ENCODE measurements at places on chromosomes 13 and 19. TPM values are rescaled to one million over a fixed set of nuclear protein-coding genes. Genes with fewer than 3 reads are reported as not detected.
A peak's percentile ranks its signal among the peaks of the same experiment; 100 is the strongest.

GRCh38 chr19:45897261-45897812 lies 5.1 kb downstream of the MYPOP start:
- DNase-seq: no peak

- DNase-seq: no peak
Measured at GRCh38 chr19:50516964-50517703, 3.4 kb upstream of the ASPDH start.

Gene PGPEP1
- 42.0 TPM for total RNA-seq

DNA sequence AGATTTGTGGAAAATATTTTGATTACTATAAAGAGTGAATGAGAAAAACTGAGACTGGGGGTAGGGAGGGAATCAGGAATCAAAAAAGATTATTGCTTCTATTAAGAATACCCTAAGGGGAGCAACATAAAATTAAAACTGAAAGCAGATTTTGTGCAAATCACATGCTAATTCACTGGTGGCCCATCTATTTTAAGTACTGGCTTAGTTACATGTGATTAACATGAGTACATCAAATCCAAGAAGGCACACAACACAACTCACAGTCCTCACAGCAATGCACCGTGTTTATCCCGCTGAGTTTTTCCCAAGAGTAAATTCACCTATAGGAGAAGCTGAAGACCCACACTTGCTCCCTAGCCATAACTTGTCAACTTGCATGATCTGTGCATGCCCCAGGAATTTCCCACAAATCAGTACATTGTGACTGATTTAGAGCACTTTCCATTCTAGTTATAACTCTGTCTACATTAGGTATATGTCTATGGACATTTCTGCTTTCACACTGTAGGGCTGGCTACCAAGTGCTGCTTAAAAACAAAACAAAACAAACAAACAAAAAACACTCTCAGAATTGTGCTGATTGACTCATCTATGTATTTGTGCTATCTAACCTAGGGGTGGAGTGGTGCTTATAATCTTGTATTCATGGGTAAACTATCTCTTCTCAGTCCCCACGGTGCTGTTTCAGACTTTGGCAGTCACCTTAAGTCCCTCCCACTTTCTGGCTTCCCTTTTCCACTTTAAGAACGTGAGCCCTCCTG lies 24.3 kb downstream of the AMER2 start:
- DNase-seq: no peak

- DNase-seq: no peak
Measured at GRCh38 chr13:51518827-51519226, 65.4 kb upstream of the WDFY2 start.

GRCh38 chr13:100098445-100099116 lies 9.7 kb downstream of the PCCA start:
- no peak for DNase-seq

Gene CAMSAP3
- 27.8 TPM for total RNA-seq

GRCh38 chr19:10471909-10472308 lies 31.2 kb downstream of the KEAP1 start:
- DNase-seq: no peak

DNA sequence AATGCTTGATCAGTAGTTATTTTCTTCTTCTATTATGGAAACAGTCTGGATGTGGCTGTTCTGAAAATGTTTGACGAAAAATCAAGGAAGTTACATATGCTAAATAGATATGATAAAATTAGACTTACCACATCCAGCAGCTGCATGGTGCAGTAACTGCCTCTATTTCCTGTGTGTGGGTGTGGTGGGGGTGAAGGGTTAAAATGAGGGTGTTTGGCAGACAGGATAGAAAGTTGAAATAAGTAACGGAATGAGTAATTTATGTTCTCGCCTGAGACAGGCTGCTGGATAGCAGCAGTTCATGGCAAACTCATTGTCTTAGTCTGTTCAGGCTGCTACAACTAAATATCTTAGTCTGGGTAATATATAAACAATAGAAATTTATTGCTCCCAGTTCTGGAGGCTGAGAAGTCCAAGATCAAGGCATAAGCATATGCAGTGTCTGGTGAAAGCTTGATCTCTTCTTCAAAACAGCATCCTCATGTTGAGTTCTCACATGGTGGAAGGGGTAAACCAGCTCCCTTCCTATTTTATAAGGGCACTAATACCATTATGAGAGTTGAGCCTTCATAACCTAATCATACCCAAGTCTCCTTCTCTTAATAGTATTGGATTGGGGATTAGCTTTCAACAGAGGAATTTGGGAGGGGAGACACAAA lies 1248.9 kb downstream of the SLITRK5 start:
- no peak for DNase-seq

Gene ATP4B
- not detected for total RNA-seq

- no peak for DNase-seq
Measured at GRCh38 chr13:42539670-42540069, 34.3 kb upstream of the TNFSF11 start.

- DNase-seq: no peak
Measured at GRCh38 chr19:38470788-38471480, 37.4 kb downstream of the RYR1 start.

DNA sequence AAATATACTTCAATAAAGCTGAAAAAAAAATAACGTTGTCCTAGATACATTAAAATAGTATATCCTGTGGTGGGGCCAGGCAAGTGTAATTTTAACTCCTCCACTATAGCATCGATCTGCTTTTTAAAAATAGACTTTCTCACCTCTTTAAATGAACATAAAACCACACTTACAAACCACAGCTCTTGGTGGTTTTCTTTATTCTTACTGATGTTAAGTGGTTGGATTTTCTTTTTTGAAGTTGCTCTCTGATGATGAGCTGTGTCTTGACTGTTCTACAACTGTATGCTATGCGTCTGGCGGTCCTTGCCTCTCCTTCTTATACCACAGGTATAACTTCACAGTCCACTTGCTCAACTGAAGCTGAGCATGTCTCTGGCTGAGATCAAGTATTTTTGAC lies 721.5 kb upstream of the KLHL1 start:
- DNase-seq: no peak

Gene ANGPTL4
- total RNA-seq: not detected

DNA sequence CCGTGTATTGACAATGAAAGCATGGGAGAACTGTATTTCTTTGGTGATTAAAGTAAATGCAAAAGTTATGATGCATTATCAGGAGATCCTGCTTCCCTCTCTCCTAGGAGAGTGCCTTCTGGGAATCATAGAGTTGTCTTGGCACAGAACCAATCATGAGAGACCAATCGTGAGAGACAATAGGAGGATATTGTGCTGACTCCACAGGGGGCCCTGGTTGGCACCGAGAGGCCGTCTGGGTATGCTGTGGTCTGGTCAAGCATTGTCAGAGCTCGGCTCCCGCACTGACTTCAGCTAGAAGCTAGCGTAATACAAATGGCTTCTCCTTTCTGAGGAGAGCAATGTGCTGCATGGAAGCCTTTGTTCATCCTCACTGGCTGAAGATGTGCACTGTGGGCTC lies 131.5 kb upstream of the GJB6 start:
- DNase-seq: no peak

DNA sequence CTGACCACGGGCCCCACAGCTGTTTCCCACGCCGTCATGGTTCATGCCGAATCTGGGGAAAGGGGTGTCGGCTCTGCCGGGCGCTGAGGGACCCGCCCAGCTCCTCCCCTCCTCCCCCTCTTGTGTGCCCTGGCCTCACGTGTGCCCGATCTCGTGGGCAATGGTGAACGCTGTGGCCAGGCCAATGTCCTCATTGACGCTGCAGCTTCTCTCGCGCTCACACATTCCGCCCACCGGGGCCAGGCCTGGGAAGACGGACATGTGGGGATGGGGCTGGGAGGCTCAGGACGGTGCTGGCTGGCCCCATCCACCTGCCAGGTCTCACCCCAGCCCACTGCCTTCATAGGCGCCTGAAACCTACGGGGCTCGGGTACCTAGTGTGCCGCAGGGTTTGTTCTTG lies 14.3 kb downstream of the ADAMTS10 start:
- no peak for DNase-seq

Gene MEIOSIN
- total RNA-seq: not detected

DNA sequence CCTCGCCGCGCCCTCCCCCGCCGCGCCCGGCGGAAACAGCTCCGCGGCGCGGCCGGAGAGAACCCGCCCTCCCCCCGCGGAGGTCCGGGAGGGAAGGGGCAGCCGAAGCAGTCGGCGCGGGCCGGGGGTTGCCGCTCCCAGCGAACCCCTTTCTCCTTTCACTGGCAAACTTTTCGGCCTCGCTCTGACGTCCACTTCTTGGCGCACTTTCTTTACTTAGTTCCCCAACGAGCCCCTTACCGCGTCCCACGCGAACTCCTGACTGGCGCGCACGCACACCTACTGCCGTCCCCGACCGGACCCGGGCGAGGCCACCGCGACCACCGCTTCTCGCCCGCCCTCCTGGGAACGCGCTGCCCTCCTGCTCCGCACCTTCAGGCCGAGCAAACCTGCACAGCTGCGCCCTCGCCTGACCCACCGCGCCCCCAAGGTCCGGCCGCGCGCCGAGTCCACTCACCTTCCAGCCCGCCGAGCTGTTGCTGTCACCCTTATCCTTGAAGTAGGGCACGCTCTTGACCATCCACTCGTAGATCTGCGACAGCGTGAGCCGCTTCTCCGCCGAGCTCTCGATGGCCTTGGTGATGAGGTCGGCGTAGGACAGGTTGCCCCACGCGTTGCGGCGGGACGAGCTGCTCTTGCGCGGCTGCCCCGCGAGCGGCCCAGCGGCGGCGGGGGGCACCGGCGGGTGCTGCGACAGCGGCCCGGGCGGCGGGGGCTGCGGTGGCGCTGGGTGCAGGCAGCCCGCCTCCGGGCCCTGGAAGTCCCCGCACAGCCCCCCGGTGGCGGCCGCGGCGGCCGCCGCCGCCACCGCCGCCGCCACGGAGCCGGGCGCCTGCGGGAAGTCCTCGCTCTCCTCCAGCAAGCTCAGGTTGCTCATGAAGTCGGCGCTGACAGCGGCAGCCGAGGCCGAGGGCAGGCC lies 1.1 kb downstream of the FOXO1 start:
- DNase-seq: peak; percentile 17

DNA sequence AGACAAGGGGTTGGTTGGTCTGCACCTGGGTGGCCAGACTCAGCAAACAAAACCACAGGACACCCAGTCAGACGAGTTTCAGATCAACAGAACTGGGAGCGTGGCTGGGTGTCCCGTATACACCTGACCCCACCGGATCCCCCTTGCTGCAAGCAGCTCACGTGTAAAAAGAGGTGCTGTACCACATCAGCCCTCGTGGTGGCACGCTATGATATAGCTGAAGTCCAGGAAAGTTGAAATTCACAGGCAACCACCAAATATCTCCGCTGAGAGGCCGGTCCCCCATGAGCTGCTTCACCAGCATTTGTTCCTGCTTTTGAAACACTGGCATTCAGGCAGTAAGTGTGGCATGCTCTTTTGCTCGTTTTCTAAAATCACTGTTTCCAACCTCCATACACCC lies 92.3 kb downstream of the TUBA3C start:
- peak; percentile 2 for DNase-seq

DNA sequence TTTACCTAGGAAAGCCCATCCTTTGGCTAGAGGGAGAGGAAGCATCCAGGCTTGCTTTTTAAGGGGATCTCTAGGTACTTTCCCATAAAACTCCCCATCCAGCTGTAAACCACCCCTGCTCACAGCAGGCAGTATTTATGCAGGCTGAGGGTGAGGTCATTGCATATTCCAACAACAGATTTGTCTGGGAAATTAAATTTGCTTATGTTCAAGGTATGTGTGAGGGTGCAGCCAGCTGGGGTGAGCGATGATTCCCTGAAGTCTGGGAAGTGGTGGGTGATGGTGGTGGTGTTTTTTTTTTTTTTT lies 96.3 kb upstream of the C1QTNF9B start:
- no peak for DNase-seq

Gene STAP2
- 29.8 TPM for total RNA-seq

Gene WDR87
- total RNA-seq: not detected

DNA sequence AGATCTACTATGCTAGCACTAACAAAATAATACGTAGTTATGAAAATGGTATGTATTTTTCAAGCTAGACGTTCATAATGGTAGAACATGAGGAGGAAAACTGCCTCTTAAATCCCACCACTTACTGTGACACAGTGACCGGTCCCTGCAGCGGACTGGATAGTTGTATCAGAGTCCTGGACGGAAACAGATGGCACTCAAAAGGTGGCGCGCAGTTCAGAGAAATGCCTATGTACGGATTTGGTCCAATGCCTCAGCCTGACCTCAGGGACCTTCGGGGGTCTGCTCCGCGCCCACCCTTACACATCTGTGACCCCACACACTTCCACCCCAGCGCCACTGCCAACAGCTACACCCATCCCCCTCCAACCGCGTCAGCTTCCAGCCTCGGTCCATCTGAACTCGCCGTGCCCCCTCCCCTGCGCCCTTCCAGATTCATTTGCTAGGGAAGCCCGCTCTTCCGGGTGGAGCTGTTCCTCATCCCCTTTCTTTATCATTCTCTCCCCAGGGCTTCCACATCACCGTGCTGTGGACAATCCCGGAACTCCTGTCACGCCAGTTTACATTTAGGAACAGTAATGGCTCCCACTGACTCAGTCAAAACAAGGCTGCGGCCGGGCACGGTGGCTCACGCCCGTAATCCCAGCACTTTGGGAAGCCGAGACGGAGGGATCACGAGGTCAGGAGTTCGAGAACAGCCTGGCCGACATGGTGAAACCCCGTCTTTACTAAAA lies 792 bp upstream of the LENG8 start:
- DNase-seq: peak; percentile 62

DNA sequence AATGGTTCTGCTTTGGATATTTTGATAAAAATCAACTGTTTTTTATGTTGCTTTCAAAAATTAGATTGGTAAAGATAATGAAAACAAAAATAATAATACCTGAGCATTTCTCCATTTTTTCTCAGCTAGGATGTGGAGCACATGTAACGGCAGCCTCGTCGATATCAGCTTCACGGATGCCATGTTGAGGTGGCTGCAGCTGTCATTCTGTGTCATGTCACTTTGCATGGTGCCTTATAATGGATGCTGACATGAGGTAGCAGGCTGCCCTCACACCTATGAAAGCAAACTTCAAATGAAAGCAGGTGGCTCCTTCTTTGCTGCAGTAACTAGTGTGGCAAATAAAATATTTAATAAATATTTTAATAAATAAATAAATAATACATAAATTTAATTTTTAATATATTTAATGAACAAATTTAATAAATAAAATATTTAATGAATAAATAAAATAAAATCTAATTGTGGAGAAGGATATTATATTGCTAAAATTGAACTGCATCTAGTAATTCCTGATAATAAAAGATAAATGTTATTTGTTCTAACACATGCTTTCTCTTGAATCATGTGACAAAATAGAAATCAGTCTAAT lies 955.7 kb upstream of the SLC10A2 start:
- DNase-seq: no peak

GRCh38 chr19:41324921-41325639 lies 15.1 kb downstream of the CCDC97 start:
- no peak for DNase-seq

Gene MYO1F
- 1.3 TPM for total RNA-seq

All from PC-9 (cell line).